ENCODE measurements at places on chromosomes 7 and 10.

DNA sequence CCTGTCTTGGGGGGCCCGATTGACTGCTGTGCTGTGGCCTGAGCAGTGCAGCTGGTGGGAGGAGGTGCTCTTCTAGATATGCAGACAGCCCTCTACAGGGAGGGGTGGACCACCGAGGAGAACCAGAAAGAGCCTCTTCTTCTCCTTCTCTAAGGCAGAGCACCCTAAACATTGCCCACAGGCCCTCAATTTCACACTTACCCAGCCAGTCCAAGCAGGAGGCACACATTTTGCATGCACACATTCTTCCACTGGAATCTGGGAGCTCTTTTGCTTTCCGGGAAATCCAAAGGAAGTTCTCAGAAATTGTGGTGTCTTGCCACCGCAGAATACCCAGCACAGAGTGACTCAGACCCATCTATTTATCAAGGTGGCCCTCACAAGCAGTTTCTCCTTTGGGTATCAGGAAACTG, 45.8 kb downstream of the EEPD1 start:
- peak; percentile 71 for DNase-seq

DNA sequence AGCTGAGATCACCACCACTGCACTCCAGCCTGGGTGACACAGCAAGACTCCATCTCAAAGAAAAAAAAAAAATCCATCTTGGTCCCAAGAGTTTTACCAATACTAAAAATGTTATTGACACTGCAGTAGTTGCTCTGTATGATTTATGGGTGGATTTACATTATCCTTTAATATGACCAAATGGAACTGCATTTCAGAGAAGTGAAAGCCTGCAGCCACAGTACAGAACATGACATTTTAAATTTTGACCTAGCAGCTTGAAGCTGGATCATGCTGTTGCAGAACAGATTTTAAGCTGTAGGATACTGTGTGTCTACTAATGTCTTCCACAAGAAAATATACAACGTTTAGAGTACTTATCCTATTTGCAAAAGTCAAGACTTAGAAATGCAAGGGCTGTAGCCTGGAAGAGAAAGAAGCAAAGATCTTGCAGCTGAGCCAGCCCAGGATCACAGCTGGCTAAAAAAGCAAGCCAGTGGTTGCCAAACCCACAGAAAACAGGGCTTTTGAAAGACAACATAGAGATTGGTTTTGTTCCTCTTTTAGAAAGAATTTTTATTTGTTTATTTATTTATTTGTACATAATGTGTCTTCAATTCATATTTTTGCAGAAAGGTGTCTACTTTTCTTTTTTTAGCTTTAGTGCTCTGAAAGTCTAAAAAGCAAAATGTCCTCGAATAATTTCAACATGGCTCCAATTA, 55.2 kb upstream of the WNT16 start:
- DNase-seq, result peak; percentile 2

DNA sequence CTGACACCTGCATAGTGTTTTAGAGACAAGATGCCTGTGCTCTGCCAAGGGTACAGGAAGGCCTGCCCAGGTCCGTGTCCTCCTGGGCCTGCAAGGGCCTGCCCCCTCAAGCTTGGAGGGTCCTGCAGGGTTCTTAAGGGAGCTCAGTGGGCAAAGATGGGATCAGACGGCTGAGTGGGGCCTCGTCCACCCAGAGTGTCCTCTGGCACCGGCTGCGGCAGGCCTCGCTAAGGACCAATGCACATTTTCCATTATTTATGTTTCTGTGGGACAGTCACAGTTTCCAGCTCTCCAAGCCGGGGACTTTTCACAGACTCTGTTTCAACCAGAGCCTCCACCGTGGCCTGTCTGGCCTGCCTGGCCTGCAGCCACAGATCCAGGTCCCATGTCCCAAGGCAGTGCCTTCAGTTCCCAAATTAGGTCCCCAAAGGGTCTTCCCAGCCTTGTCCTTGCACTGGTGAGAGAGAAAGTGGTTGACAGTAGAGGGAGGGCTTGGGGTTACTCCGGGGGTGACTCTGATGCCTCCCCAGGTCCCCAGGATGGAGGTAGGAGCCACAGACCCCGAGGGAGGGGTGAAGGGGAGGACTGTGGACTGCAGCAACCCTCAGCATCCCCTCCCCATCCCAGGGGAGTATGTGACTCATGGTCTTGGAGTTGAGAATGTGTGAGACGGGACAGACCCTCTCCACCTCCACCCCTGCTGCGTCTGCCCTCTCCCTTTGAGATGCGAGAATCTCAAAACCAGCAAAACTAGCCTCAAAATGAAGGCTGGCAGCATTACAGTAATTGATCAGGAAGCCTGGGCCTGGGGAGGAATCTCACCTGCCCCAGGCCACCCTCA, 14.8 kb downstream of the MYL10 start:
- DNase-seq, result no peak

DNA sequence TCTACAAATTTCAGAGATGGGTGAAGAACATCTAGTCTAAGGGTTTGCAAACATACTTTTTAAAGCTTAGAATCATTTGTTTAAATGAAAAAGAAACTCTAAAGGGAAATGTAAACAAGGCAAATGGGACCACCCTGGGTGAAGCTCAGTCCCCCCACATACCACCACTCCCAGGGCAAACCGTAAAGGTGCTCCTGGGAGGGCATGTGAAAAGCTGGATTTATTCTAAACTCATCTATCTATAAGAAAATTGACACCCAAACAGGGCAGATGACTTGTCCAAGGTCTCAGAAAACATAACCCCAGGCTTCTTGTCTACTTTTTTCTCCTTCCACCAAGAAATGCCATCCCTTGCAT, 223.3 kb upstream of the PRKCQ start:
- no peak for DNase-seq

DNA sequence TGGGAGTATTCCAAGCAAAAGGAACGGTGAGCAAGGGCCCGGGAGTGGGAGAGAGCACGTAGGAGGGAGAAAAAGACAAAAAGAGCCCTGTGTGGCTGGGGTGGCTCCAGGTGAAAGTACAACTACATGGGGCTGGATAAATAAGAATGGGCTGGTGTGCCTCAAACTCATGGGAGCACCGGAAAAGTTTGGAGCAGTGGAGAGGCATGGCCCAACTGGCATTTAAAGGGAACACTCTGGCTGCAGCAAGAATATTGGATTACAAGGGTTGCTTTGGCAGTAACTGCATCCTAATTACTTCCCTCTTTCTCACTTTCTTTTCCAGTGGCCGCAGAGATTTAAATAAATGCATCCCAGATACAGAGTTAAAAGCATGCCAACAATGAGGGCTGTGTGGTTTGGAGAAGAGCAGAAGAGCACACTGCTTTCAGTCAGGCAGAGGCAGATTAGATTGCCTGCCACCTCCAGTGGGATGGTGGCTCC, 39.1 kb upstream of the HERPUD2 start:
- DNase-seq, result no peak

- DNase-seq, result no peak
Measured at GRCh38 chr10:116437076-116437692, 9.5 kb downstream of the PNLIPRP3 start.

GRCh38 chr7:20085086-20085485, 132.1 kb downstream of the MACC1 start:
- peak; percentile 51 for DNase-seq

GRCh38 chr7:41754046-41754445, 51.2 kb upstream of the INHBA start:
- no peak for DNase-seq

DNA sequence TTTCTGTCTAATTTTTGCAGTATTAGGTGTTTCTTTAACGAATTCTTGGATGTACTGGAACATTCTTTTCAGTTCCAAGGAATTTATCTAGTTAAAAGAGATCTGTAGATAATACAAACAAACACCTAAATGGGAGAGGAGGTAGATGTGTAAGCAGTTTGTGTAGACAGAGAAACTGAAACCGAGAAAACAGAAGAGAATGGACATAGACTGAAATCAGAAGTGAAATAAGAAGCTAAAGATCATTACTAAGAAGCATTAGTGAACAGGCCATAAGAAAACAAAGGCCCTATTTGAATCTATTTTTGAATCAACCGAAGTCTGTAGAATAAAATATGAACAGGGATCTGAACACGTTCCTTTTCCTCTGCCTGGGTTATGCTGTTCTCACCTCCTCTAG, 26.5 kb upstream of the TMEM229A start:
- DNase-seq, result no peak

DNA sequence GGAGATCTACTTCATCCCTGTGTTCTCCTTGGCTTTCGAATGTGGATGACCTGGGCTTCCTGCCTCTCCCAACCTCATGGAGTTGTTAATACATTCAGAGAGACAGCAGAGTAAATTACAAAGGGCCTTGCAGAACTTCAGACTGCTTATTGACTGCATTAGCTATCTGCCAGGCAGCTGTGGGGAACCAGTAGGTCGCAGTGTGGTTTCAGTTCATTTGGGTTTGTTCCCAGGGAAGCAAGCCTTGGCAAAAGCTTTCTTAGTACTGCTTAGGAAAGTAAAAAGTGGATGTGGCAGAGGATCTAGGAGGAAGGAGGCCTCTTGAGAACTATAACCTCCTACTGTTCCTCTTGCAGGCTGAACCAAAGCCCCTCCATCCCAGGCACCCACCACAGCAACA, 9.2 kb downstream of the NPFFR1 start:
- no peak for DNase-seq

DNA sequence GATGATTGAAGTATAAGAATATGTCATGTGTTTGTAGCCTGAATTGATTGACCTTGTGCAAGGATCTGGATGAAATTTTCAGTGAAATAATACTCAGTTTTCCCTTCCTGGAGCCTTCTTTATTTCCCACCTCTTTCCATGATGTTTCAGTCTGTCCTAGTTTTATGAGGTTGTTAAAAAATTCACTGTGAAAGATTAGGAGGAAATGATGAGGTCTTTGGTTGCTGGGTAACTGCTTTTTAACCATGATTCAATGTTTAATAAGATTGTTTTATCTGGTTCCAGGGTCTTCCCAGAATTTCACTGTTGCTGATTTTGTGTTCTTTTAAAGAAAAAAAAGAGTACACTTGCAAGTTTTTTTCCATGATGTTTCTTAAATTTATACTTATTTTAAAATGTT, 221.5 kb downstream of the MBL2 start:
- DNase-seq, result no peak

DNA sequence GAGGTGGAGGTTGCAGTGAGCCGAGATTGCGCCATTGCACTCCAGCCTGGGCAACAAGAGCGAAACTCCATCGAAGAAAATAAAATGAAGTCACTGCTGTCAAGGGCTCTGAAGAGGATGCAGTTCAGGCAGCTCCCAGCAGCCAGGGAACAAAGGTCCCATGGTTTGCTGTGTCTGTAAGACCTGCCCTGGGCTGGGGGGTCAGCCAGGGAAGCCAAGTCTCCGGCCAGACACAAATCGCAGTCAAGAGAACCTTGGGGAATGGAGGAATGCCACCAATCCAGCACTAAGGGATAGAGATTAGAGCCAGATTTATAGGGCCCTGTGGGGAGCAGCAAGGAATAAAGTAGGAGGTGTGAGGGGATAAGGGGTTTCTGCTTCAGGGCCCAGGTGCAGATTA, 28.9 kb upstream of the VSIR start:
- no peak for DNase-seq

- peak; percentile 81 for DNase-seq
Measured at GRCh38 chr10:122298598-122299301, 27.7 kb downstream of the BTBD16 start.

Measured in OCI-M1 (cell line).